Fibroblast of skin of left biceps (primary cell): ENCODE measurements at places on chromosomes 6 and 20.

DNA sequence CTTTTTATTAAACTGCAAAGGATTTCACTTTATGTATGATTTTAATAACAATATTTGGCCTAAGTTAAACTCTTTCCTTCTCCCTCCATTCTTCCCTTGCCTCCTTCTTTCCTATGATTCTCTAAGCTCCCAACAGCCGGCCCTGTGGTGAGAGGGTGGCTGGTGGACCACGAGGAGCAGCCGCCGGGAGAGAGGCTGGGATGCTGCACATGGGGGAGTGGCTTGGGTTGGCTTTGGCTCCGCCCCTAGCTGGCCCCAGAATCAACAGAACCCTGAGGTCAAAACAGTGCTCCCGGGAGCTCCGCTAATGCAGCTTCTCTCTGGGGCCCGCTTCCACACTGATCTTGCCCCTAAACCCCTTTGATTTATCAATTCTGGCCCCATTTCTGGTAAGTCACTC lies 389.8 kb upstream of the AGPAT4 start:
- DNase-seq = no peak

GRCh38 chr20:43870484-43870883 lies 44.2 kb upstream of the TOX2 start:
- DNase-seq = no peak

- DNase-seq = no peak
Measured at GRCh38 chr20:13331536-13331935, 110.5 kb downstream of the ISM1 start.

DNA sequence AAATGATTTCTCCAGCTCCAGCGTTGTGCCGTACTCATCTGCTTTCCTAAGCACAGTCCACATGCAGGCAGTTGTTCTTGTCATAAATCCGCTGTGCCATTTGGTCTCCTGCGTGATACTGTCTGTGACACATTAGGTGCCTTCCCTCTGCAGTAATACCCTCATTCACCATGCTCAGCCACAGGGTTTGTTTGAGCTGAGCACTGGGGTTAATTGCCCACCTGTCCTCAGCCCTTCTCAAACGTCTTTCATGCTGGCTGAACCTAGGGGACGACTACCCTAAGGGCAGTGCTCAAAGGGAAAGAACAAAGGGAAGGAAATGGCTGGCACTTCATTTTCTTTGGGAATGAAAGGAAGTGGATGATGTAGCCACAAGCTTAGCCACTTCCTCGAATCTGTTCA lies 64.2 kb upstream of the MYLIP start:
- DNase-seq = no peak

DNA sequence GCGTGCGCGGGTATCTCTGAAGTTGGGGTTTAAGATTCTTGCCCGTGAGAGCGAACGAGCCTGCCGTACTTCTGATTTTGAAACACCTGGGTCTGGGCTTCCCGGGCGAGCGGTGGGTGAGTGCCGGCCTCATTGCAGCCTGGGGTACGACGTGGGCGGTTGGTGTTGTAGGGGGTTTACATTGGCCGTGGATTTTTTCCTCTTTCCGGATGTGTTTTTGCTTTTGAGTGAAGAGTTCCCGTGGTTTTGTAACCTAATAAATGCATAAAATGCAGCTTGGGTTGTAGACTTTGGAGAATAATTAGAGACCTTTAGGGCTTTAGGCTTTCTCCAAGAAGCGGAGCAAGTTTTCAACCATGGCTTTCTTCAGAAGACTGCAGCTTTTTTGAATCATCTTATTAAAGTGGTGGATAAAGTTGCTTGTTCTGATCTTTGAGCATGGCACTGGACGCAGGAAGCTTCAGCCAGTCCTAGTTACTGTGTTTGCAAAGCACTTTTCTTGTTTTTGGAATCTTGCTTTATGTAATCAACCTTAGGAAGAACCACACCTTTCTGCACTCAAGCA lies 314 bp downstream of the FARS2 start:
- DNase-seq = no peak

- no peak for DNase-seq
Measured at GRCh38 chr6:35474942-35475570, 6.9 kb downstream of the RPL10A start.

GRCh38 chr20:37075932-37076685 lies 19.7 kb downstream of the RBL1 start:
- DNase-seq = no peak

DNA sequence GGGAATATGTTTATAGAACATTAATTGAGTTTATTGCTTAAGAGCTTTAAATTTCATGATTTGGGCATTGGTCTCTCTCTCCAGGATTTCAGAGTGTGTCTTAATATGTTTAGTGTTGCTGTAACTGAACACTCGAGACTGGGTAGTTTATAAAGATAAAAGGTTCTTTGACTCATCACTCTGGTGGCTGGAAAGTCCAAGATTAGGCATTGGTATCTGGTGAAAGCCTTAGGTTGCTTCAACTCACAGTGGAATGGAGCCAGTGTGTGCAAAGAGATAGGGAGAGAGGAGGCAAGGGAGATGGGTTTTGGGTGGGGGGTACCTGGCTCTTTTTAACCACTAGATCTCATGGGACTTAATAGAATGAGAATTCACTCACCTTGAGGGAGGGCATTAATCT lies 35.6 kb upstream of the DTNBP1 start:
- no peak for DNase-seq

DNA sequence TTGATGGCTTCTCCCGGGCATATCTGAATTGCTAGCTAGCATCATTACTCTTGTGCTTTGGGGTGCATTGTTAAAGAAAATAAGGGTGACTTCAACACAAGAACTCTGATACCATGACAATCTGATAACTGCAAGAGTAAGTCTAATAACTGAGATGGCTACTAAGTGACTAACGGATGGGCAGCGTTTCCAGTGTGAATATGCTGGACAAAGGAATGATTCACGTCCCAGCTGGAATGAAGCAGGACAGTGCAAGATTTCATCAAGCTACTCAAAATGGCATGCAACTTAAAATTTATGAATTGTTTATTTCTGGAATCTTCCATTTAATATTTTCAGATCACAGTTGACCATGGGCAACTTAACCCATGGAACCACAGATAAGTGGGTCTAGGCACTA lies 31.7 kb downstream of the MOXD1 start:
- no peak for DNase-seq

GRCh38 chr6:169949511-169950097 lies 198.2 kb downstream of the ERMARD start:
- DNase-seq = no peak

- DNase-seq = no peak
Measured at GRCh38 chr6:69340196-69340595, 456.6 kb downstream of the LMBRD1 start.

GRCh38 chr6:37007340-37008043 lies 2.0 kb downstream of the FGD2 start:
- no peak for DNase-seq

DNA sequence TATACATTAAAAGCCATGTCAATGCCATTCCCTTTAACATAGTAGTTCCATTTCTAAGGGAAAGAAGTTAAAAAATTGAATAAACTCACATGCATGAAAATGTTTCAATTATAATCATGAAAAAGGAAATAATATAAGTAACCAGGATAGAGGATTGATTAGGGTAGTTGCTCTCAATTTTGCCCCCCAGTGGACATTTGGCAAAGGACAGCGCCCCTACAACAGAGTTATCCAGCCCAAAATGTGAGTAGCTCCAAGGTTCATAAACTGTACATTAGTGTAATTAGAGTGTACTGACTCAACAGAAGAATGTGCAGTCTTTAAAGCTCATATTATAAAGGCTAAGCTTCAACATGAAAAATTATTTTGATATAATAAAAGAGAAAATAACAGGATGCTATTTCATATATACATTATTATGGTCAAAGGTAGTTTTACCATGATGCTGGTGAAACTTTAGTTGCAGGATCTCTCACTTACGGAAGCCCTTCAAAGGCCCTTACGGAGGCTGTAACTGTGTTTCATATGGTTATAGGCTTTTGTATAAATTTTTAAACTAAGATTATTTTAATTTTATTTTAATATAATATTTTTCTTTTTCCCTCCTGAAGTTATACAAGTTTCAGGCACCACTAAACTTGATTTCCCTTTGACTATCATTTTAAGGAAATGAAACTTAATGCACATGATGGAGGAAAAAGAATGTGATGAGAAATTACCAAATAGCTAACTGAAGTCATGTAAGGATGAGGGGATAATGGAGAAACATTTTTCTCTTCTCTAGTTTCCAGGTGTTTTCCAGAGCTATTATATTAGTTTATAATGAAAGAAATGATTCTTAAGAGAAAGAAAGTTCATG lies 403.6 kb downstream of the PLCB1 start:
- no peak for DNase-seq

DNA sequence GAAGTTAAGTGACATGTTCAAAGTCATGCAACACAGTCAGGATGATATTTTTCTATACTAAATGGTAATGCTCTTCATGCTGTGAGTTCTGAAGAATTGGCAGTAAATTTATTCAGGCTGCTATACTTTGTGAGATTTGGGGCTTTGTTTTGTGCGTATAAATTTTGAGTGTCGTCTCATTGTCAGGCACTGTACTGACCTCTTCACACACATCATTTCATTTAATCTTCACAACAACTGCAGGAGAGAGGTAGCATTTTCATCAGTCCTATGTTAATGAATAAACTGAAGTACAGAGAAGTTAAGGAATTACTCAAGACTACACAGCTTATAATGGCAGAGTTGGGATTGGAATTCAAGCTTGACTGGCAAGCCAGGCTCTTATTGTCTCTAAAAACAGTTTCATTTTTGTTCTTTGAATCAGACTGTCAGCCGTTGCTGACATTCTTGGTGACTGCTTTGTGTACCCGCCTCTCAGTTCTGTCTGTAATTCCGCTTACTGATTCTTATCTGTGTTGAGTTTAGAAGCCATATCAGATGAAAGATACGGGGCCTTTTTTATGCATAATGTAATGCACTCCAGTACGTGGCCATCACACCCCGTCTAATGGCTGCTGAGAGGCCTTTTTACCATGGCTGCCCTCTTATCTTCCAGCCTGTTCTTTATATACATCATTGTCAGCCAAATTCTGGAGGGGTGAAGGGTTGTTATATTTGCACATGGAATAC lies 274.9 kb downstream of the UTRN start:
- DNase-seq = no peak

GRCh38 chr20:41030531-41031242 lies 2.1 kb downstream of the TOP1 start:
- peak; percentile 30 for DNase-seq

- DNase-seq = no peak
Measured at GRCh38 chr6:106122306-106122918, 36.3 kb downstream of the PRDM1 start.

- no peak for DNase-seq
Measured at GRCh38 chr20:45444050-45444449, 25.5 kb upstream of the WFDC2 start.

DNA sequence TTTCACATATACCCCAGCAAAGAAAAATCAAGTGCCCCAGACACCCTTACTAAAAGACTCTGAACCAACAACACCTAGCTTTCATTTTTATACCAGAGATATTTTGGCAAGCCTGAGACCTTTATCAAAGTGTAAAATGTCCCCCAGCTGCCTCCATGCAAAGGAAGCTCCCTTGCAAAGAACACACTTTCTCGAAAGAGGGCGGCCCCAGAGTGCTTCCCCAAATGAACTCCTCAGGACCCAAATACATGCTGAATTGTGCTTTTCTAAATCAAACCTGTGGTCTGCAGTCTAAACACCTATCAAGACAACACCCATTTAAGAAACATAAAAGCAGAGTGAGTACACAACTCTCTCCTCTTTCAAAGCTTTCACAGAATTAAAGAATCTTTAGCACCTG lies 490 bp downstream of the IPCEF1 start:
- DNase-seq = no peak

- DNase-seq = no peak
Measured at GRCh38 chr20:7392542-7393206, 547.6 kb downstream of the HAO1 start.

DNA sequence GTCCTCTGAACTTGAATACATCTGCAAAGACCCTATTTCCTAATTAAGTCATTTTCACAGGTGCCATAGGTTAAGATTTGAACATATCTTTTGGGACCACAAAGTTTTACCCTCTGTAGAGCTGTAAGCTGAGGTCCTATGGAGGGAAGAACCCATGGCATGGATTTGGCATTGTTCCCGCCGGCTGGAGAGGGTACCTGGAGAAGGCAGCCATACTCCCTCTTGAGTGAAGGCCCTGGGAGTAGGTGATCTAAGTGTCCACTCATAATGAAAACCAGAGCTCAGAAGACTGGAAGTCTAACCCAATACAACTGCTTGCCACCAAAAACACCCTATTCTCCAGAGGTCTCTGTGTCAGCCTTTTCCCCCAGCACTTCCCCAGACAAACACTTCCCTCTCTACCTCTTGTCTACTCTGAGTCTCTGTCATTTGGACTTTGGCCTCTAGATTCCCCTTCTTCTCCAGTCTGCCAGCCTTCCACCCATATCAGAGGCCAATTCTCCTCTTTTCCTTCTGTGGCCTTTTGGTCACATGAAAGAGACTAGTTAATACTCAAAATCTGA lies 363.9 kb downstream of the MAFB start:
- DNase-seq = no peak

GRCh38 chr6:49553384-49553783 lies 2.9 kb downstream of the C6orf141 start:
- no peak for DNase-seq

- peak; percentile 73 for DNase-seq
Measured at GRCh38 chr6:5151955-5152401, 66.8 kb downstream of the PPP1R3G start.

GRCh38 chr20:51027035-51027795 lies 4.3 kb upstream of the KCNG1 start:
- DNase-seq = no peak

GRCh38 chr6:79640146-79641111 lies 9.3 kb downstream of the SH3BGRL2 start:
- DNase-seq = no peak

DNA sequence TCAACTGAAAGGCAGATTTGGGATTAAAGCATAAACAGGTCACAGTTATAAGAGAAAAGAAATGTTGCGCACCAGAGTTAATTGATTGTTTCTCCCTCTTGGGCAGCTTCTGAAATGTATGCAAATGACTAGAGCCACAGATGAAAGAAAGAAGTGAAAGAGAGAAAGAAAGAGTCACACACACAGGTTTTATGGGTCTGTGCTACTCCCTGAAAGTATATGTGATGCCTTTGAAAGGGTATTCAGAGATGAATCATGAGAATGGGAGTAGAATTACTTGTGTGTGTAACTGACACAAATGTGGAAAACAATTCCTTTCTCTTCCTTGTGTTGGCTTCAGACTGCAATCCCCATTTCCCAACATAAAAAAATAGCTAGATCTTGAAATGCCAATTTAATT lies 196.9 kb downstream of the FOXA2 start:
- no peak for DNase-seq

DNA sequence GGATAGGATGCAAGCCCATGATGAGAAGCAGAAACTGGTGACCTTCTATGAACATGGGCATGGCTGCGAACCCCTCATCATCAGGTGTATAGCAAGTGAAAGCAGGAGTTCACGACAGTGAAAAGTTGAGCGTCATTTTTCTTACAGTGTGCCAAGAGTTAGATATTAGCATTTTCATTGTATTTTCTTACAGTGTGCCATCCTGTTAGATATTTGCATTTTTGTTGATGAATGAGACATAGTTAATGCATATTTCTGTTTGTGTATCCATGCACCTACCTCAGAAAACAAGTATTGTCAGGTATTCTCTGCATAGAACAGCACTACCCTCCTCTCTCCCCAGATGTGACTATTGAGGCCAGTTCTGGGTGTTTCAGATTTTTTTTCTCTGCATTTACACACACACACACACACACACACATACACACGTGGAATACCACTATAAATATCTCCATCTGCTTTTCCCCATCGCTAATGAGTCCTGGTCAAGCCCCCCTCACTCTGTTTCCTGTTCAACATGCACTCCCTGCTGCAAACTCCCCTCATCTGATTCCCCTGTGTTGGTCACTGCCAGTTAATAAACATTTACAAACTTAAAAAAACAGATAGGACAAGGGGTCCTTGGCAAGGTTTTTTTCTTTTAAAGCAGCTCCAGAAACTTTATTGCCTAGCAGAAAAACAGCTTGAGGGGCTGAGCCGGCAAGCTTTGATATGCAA lies 41.7 kb downstream of the PLN start:
- DNase-seq = no peak
